ENCODE measurements at places on chromosomes 5 and 9. TPM values are rescaled to one million over a fixed set of nuclear protein-coding genes. Genes with fewer than 3 reads are reported as not detected.

The SNCAIP gene
- 12.7 TPM for total RNA-seq

DNA sequence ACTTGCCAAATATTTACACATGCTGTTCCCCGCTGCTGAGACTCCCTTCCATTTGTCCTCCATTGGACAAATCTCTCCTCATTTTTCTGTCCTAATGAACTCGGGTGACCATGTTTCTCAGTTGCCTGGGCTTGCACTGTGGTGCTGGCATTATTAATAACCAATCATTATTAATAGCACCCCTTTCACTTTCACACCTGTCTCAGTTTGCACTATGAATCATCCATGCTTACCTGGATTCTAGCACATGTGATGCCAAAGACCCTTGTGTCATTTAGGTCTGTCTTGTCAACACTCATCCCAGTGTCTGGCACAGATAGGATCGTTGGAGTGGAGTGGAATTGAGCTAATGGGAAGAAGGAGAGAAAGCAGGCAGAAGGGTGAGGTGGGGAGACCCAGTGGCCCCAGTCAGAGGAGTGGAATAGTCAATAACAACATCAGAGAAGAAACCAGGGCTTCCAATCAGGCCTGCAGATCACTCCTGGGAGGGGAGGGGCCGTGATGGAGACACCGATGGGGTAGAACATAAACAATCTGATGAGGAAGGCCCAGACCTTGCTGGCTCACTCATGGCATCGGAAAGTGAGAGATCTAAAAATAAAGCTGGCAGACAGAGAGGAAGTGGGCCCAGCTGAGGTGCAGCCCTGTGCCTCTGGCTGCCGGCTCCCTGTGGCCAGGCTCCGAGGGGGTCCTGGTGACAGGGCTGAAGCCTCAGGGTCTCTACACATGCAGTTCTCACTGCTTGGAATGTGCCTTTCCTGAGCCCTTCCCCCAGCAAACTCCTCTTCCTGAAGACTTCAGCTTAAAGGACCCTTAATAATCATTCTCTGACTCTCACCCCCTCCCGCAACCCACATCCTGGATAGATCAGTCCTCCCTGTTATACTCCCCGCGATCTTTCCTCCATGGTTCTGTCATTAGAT is 33.5 kb upstream of the CRB2 start:
- DNase-seq = no peak

DNA sequence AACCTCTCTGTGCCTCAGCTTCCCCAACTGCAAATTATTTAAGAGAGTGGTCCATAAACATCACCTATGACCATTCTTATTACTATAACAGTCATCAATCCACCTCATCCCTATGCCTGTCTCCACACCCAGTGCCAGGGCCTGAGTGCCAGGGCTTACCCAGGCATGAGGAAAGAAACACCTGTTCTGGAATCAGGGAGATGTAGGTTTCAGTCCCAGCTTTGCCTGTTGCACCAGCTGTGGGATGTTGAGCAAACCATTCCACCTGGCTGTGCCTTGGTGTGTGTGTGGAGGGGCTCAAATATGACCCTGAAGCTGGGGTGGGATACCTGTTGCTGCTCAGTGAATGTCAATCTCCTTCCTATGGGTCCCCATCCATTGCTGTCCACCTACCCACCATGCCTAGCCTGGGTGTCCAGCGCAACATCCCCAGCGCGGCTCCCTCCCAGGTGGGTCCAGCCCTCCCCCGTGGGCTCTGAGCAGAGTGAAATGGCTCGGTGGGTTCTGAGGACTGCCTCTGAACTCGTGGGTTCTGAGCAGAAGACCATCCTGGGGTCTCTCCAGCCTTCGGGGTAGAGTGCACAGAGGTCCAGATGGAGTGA is 16.3 kb downstream of the AKNA start:
- no peak for DNase-seq

DNA sequence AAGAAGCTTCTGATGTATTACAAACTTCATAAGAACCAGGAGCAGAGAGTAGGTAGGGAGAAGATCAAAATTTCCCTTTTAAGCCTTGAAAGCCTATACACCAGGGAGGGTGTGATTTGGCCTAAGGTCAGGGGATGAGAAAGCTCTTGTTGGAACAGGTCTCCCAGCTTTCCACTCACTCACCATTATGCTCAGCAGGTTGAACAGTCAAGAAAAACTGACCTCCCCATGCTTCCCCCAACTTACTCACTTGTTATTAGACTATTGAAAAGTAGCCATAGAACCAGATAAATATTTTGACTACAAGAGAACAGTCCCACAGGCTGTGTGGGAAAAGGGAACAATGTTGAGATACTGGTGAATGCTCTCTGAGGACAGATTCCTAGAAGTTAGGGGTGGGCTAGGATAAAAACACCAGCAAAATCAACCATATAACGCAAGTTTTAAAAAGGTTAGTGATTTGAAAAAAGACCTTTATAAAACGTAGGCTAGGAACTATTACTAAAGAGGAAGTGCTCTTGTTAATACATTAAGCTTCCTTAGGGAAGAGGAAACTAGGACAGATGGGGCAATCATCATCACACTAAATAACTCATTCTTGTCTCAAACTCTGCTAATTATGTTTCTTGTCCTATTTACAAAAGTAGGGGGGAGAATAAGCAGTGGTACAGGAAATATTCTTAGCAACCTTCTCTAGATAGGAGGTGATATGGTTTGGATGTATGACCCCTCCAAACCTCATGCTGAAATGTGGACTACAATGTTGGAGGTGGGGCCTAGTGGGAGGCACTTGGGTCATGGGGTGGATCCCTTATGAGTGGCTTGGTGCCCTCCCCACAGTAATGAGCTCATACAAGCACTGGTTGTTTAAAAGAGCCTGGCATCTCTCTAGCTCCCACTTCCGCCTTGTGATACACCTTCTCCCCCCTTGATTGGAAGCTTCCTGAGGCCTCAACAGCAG is 31.0 kb downstream of the PCDHGC5 start:
- no peak for DNase-seq

GRCh38 chr9:81581986-81582385 is 107.4 kb downstream of the TLE1 start:
- no peak for DNase-seq

DNA sequence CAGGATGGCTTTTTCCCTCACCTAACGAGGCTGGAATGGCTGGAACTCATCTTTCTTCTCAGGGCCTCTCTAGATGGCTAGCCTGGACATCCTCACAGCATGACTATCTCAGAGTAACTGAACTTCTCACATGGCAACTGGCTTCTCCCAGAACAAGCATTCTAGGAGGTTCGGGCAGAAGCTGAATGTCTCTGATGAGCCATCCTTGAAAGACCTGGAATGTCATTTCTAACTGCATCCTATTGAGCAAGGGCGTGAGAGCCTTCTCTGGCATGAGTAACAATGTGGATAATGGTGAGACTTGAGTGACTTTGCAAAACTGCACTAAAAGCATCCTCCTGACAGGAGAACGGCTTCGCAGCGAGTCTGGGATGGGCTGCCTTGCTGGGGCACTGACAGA is 487.7 kb downstream of the MAT2B start:
- no peak for DNase-seq

The PHF24 gene
- 93.3 TPM for total RNA-seq

DNA sequence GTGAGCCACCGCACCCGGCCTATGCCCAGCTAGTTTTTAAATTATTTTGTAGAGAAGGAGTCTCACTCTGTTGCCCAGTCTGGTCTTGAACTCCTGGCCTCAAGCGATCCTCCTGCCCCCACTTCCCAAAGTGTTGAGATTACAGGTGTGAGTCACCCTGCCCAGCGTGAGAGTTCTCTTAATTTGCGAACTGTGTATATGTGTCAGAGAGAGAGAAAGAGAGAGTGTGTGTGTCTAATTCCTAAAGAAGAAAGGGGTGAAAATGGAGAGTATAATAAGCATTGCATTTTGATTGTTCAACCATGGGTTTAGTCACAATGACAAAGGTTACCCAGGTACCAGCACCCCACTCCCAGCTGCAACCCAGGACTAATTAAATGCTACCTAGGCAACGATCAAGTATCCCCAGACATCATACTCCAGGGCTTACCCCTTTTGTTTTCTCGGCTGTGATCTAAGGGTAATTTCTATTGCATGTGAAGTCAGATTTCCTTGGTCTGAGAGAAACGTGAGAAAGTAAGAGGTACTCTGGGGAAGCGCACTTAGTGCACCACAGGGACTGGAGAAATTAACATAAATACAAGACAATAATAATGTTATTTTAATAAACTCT is 16.6 kb downstream of the MAP1B start:
- DNase-seq = no peak

The MRPL41 gene
- total RNA-seq = 55.0 TPM

Measured in testis (tissue), 5 donors.